ENCODE measurements at places on chromosomes 13 and 19. TPM values are rescaled to one million over a fixed set of nuclear protein-coding genes. Genes with fewer than 3 reads are reported as not detected.

The SIGLEC9 gene
- 4.1 TPM for polyA plus RNA-seq

The CALM3 gene
- polyA plus RNA-seq: 90.0 TPM

The ERICH4 gene
- polyA plus RNA-seq: not detected

The PRKCG gene
- not detected for polyA plus RNA-seq

The POLD1 gene
- polyA plus RNA-seq: 8.0 TPM

The TMEM59L gene
- 0.08 TPM for polyA plus RNA-seq

The GRIK5 gene
- polyA plus RNA-seq: 0.09 TPM

The FAM83E gene
- not detected for polyA plus RNA-seq

The TMEM161A gene
- 27.1 TPM for polyA plus RNA-seq

The KLK3 gene
- polyA plus RNA-seq: not detected

The CAPN12 gene
- polyA plus RNA-seq: 12.3 TPM

The IFNL1 gene
- polyA plus RNA-seq: not detected

The CBLC gene
- 8.0 TPM for polyA plus RNA-seq

- H3K4me3 ChIP-seq: peak overlapping the region; percentile 1
- peak; percentile 50 for DNase-seq
- H3K27me3 ChIP-seq: no peaks in the 10 kb centered on the region
Measured at GRCh38 chr19:47228168-47228936, 2.6 kb downstream of the BBC3 start.

DNA sequence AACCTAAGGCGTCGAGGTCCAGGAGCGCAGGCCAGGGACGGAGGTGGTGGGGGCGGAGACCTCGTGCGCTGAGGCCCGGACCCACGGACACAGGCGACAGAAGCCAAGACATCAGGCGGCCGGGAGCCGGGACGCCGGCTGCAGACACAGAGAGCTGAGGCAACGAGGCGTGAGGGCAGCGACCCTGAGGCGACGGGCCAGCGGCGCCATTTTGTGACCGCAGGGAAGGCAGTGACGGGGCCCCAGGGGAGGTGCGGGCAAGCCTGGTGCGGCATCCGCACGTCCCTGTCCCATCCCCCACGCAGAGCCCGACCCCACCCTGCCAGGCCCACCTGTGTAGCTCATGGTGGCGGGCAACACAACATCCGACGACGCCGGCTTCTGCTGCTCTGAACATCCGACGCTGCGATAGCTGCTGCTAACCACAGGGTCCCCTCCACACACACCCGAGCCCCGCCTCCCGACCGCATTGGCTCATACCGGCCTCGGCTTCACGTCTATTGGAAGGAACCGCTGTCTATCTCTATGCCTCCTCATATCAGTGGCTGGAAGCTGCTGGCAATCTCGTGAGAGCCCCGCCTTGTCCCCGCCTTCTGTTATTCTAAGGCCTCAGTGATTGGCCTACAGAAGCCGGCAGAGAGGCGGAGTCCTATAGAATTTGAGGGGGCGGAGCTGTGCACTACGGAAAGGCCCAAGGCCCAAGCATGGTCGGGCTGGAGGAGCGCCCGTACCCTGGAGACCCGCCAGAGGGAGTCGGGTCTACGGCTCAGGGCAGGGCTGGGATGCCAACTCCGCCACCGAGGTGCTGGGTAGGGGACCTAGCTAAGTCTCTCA lies at the start of gene AKAP8L:
AKAP8L (minus strand) TSS at position 410 of the 834 bp plus-strand sequence; CDS start at position 345, 65 bp downstream.
- peak within 1 kb of the TSS; percentile 91 for H3K27ac ChIP-seq
- peak within 1 kb of the TSS; percentile 91 for H3K4me3 ChIP-seq
- H3K27me3 ChIP-seq: no peaks in the 10 kb centered on the region

- H3K4me1 ChIP-seq: peaks cover 3% of the 10 kb centered on the region
- H3K27me3 ChIP-seq: no peaks in the 10 kb centered on the region
- H3K36me3 ChIP-seq: peaks cover 45% of the 10 kb centered on the region
- no peak overlapping the region for H3K4me3 ChIP-seq
- H3K27ac ChIP-seq: peak overlapping the region; percentile 37
Measured at GRCh38 chr13:24459234-24459633, 53.3 kb downstream of the PARP4 start.

GRCh38 chr13:19169496-19169895 lies 12.1 kb downstream of the TUBA3C start:
- no peaks in the 10 kb centered on the region for H3K27me3 ChIP-seq
- no peak overlapping the region for H3K4me3 ChIP-seq
- no peak overlapping the region for H3K27ac ChIP-seq
- no peaks in the 10 kb centered on the region for H3K4me1 ChIP-seq
- DNase-seq: no peak

DNA sequence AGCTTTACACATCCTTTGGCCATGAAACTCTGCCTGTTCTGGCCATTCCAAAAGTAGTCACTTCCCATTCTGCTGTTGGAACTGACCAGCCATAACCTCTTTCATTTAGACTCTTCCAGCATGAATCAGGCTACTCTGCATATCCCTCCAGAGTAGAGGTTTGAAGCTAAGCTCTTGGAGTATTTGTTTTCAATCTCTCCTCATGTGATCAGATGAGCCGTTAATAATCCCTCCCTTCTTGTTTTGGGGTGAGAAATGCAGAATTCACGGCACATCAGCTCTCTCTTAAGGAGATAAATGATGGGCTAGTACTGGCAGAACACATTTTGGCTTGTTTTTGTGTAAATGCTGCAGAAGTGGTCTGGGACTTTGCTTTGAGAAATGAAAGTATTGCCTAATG lies 519.9 kb downstream of the PCDH17 start:
- no peaks in the 10 kb centered on the region for H3K27me3 ChIP-seq
- H3K4me3 ChIP-seq: no peak overlapping the region
- no peak for DNase-seq
- no peaks in the 10 kb centered on the region for H3K4me1 ChIP-seq
- no peaks in the 10 kb centered on the region for H3K36me3 ChIP-seq
- no peak overlapping the region for H3K27ac ChIP-seq

DNA sequence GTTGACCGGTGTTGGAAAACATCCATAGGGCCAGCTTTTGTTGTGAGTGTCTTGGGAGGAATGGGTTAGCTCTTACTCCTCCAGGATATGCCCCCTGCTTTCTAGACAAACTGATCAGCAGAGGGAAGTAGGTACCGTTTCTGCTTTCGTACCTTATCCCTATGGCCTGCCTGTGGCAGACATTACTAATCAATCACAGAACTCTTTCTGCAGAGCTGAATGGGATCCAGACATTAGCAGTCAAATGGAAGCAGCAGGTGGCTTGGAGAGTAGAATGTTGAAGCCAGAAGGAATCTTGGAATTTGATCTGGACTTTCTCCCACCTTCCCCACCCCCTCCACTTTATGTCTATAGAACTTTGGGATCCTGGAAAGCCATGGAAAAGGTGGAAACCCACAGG lies 17.1 kb downstream of the NWD1 start:
- no peak overlapping the region for H3K27ac ChIP-seq
- H3K4me3 ChIP-seq: no peak overlapping the region
- DNase-seq: no peak
- H3K4me1 ChIP-seq: no peaks in the 10 kb centered on the region
- no peaks in the 10 kb centered on the region for H3K27me3 ChIP-seq

DNA sequence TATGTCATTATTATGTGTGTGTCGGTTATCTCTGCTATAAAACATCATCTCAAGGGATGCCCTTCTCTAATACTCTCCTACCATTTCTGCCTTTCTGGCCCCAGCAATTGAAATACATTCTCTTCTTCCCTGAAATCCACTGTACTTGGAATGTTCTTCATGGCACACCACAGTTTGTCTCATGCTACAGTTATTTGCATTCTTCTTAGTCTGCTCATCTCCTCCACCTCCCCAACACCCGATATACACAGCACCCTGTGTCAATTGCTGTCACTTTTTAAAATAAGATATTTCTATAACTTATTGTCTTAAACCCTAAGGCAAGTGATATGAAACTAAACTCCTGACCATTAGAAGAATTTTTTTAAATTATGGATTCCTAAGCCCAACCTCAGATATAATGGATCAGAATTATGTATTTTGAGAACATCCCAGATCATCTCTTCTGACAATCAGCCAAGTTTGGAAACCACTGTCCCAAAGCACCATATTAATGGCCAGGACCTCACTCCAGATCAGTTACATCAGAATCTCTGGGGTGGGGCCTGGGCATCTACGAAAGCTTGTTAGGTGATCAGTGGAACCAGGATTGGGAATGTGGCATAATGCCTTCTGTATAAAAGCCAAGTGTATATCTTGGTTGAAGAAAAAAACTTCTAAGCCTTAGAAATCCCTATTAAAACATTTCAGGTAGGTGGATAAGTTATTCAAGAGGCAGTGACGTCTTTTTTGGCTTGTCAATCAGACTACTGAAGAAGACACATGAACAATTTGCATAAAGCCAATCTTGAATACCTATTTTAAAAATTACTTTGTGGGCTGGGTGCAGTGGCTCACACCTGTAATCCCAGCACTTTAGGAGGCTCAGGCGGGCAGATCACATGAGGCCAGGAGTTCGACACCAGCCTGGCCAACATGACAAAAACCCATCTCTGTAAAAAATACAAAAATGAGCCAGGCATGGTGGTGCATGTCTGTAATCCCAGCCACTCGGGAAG lies 30.0 kb upstream of the KBTBD7 start:
- no peak overlapping the region for H3K27ac ChIP-seq
- H3K4me1 ChIP-seq: no peaks in the 10 kb centered on the region

GRCh38 chr19:10052602-10053360 lies 33.3 kb upstream of the SHFL start:
- H3K4me3 ChIP-seq: no peak overlapping the region
- H3K27ac ChIP-seq: no peak overlapping the region
- H3K36me3 ChIP-seq: peaks cover 5% of the 10 kb centered on the region
- no peaks in the 10 kb centered on the region for H3K4me1 ChIP-seq
- no peak for DNase-seq

- no peak for DNase-seq
- H3K4me3 ChIP-seq: no peak overlapping the region
- peaks cover 3% of the 10 kb centered on the region for H3K36me3 ChIP-seq
- H3K27me3 ChIP-seq: no peaks in the 10 kb centered on the region
- no peak overlapping the region for H3K27ac ChIP-seq
- H3K4me1 ChIP-seq: no peaks in the 10 kb centered on the region
Measured at GRCh38 chr13:49428041-49428763, 15.7 kb downstream of the CAB39L start.

GRCh38 chr19:51253088-51253806 lies 2.4 kb downstream of the SIGLECL1 start:
- H3K27ac ChIP-seq: no peak overlapping the region
- no peak overlapping the region for H3K4me3 ChIP-seq
- H3K4me1 ChIP-seq: no peaks in the 10 kb centered on the region
- no peak for DNase-seq
- H3K27me3 ChIP-seq: no peaks in the 10 kb centered on the region

GRCh38 chr13:109695402-109696190 lies 90.8 kb downstream of the IRS2 start:
- H3K36me3 ChIP-seq: no peaks in the 10 kb centered on the region
- DNase-seq: no peak
- H3K27ac ChIP-seq: peak overlapping the region; percentile 16
- H3K4me1 ChIP-seq: no peaks in the 10 kb centered on the region
- H3K4me3 ChIP-seq: no peak overlapping the region
- H3K27me3 ChIP-seq: no peaks in the 10 kb centered on the region

DNA sequence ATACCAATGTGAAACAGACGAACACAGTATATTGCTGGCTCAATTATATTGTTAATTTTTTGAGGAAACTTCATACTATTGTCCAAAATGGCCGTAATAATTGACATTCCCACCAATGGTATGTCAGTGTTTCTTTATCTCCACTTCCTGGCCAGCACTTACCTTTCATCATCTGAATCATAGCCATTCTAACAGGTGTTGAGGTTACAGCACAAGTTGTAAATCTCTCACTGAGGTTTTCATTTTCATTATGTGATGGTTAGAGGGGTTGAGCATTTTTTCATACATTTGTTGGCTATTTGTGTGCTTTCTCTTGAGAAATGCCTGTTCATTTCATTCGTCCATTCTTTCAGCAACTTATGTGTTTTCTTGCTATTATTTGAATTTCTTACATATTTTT lies 824.0 kb downstream of the UQCRFS1 start:
- H3K27me3 ChIP-seq: no peaks in the 10 kb centered on the region
- no peak for DNase-seq
- no peak overlapping the region for H3K4me3 ChIP-seq
- no peaks in the 10 kb centered on the region for H3K36me3 ChIP-seq
- H3K4me1 ChIP-seq: no peaks in the 10 kb centered on the region
- no peak overlapping the region for H3K27ac ChIP-seq

DNA sequence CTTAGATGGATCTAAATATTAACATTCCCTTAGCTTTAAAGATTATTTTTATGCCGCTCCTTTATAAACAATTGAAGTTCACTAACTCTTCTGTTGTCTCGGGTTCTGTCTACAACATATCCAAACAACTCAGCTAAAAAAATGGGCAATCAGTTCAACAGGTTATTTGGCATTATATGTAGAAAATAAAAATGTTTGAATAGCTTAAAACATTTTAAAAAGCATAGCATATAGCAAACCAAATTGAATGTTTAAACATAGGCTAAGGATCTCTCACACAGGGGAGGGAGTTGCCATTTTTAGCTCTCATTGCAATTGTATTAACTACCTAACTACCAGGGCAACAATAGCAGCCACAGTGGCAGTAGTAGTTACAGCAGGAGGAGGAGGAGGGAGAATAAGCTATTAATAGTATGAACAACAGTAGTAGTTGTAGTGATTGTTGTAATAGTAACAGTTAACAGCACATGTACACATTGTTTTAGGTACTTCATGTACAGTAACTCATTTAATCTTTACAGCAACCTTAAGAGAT lies 404.2 kb downstream of the KCNRG start:
- no peak overlapping the region for H3K4me3 ChIP-seq
- H3K27ac ChIP-seq: no peak overlapping the region
- DNase-seq: no peak
- no peaks in the 10 kb centered on the region for H3K4me1 ChIP-seq
- H3K36me3 ChIP-seq: no peaks in the 10 kb centered on the region
- no peaks in the 10 kb centered on the region for H3K27me3 ChIP-seq

GRCh38 chr19:48613024-48613851 lies 1.6 kb downstream of the FAM83E start:
- no peak overlapping the region for H3K27ac ChIP-seq
- peaks cover 8% of the 10 kb centered on the region for H3K4me1 ChIP-seq
- peaks cover 18% of the 10 kb centered on the region for H3K36me3 ChIP-seq
- H3K27me3 ChIP-seq: no peaks in the 10 kb centered on the region
- H3K4me3 ChIP-seq: no peak overlapping the region

DNA sequence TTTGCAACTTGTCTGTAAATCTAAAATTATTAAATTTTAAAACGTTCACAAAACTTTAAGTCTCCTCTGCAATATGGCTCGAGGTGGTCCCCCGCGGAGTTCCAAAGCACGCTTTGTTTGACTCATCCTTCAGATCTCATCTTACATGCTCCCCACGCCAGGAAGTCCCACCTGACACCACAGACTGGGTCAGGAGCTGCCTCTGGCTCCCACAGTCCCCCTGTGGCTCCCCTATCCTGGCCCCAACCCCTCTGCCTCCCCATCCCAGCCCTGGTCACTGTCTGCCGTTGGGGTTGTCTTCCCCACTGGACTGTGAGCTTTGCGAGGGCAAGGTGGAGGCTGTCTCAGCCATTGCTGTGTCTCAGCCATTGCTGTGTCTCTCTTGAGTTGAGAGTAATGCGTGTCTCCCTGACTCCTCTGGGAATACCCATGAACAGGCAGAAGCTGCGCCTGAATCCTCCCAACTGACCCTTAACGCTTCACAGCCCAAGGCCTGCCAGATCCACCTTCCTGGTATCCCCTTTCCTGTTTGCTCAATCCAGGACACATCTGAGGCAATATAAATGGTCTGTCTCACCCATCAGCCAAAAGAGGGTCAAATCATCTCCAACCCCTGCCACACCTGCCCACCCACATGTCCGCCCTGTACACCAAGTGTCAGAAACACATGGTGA lies 15.9 kb downstream of the DYRK1B start:
- no peaks in the 10 kb centered on the region for H3K27me3 ChIP-seq
- no peak overlapping the region for H3K27ac ChIP-seq
- no peak overlapping the region for H3K4me3 ChIP-seq
- no peaks in the 10 kb centered on the region for H3K4me1 ChIP-seq

GRCh38 chr19:46629546-46630025 lies 4.7 kb upstream of the PTGIR start:
- no peaks in the 10 kb centered on the region for H3K36me3 ChIP-seq
- H3K4me1 ChIP-seq: peaks cover 4% of the 10 kb centered on the region
- H3K4me3 ChIP-seq: no peak overlapping the region

Measured in liver (tissue), 10 donors.